Cerebellar cortex (tissue), 1 donor: ENCODE measurements at places on chromosomes 11 and 22.

GRCh38 chr11:81658722-81659121 is 1074.9 kb downstream of the FAM181B start:
- no peak for DNase-seq

GRCh38 chr11:18321578-18321968 is 367 bp downstream of the HPS5 start:
- no peak for DNase-seq

DNA sequence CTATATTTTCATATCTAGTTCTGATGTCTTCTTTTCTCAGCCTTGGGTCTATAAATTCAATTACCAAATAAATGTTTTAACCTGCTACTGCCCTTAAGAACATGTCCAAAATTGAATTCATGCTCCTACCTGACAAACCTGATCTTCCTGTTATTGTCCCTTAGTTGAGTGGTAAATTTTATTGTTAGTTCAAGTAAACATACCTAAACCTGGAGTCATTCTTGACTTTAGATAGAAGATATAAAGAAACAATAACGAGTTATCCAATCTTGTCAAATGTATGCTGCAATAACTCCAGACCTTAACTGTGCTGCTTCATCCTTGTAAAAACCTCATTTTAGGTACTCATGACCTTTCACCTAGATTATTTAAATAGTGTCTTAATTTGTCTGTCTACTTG is 34.6 kb upstream of the SC5D start:
- no peak for DNase-seq

DNA sequence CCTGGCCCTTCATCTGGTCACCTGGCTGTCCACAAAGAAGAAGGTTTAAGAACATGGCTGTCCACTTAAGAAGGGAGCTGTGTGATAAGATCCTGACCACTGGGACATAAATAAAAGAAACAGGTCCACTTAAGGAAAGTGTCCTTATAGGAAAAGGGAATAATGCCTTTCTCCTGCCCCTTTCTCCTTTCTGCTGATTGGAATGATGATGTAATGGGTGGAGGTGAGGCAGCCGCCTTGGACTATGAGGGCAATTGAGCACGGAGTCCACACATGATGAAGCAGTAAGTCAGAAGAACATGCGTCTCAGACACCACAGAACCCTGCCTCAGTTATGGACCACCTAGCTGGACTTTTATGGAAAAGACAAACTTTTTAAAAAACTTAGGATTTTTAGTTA is 401.1 kb downstream of the SHANK2 start:
- no peak for DNase-seq

DNA sequence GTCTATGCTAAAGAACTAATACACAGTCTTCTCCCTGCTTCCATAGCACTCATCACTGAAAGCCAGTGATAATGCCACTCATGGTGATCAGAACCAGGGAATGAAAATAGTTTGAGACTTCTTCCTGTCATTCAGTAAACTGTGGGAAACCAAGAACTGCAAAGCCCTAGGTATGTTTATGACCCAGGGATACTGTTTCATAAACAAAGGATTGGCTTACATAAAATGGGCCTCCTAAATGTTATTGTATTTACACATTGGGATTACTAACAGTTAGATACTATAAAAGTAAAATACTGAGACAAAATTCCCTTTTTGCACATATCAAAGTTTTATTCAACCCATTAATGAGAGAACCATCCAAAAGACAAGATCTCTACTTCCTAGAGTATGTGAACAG is 21.3 kb upstream of the CWF19L2 start:
- DNase-seq = no peak

- no peak for DNase-seq
These were observed 55.2 kb downstream of the NECTIN1 start for GRCh38 chr11:119673759-119674336.

- DNase-seq = no peak
These were observed 6.2 kb upstream of the FBLN1 start for GRCh38 chr22:45496451-45496941.

DNA sequence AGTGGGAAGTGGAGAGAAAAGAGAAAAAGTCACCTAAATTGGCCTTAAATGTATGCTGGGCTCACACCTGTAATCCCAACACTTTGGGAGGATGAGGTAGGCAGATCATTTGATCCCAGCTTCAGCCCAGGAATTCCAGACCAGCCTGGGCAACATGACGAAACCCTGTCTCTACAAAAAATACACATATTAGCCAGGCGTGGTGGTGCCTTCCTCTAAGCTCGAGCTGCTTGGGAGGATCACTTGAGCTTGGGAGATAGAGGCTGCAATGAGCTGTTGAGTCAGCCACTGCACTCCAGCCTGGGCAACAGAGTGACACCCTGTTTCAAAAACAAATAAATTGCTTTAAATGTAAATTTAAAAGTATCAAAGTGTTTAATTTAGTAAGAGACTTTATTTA is 3.9 kb downstream of the CBL start:
- DNase-seq = no peak

DNA sequence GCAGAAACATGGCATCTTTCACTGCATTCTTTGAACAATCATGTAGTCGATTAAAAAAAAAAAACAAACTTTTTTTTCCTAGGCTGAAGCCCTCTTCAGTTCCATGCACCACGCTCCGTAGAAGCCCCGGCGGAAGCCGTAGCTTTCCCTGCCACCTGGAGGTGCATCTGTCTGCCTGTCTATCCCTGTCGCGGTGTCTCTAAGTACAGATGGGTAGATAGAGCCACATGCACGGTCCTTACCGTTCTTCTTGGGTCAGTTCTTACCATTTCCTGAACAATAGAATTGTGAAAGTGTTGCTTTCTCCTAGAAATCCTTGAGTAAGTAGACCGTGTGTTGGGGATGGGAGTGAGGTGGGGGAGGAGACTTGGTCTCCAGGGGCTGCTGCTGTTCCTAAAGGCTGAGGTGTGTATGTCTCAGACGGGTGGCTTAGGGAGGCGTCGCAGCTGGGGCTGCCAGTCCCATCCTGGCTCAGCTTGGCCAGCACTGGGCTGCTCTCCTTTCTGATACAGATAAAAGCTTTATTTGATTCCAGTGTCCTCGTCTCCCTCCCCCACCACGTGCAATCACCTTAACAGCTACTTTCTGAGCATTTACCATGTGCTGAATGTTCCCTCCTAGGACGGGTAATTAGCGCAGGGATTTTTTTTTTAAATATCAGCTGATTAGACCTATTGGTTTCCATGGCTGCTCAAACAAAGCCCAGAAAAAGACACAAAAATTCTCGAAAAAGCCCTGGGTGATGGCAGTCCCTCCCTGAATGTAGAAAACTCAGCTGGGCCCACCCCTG is 46.8 kb downstream of the MACROD1 start:
- no peak for DNase-seq

GRCh38 chr11:61429346-61429690 is 457 bp downstream of the CPSF7 start:
- DNase-seq = peak; percentile 44

DNA sequence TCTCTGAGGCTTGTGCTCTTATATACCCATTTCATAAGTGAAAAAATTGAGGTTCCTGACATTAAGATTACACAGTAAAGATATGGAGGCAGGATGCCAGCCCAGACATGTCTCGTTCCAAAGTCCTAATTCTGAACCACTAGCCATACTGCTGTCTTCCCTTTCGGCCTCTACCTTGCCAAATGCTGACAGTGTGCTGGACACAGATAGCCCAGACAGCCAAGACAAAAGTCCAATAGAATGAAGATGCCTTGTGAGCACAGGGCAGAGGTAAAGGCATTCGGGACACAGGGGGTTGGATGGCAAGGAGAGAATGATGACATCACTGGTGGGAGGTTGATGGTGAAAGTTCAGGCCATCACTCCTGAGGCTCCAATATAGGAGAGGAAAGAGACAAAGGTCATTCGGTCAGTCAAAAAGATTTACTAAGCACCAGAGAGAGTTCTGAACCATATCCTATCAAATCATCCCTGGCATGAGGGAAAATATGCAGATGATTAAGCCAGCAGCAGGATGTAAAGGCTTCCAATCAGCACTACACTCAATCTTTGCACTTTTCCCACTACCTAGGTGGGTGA is 174.0 kb upstream of the MTMR2 start:
- peak; percentile 31 for DNase-seq

DNA sequence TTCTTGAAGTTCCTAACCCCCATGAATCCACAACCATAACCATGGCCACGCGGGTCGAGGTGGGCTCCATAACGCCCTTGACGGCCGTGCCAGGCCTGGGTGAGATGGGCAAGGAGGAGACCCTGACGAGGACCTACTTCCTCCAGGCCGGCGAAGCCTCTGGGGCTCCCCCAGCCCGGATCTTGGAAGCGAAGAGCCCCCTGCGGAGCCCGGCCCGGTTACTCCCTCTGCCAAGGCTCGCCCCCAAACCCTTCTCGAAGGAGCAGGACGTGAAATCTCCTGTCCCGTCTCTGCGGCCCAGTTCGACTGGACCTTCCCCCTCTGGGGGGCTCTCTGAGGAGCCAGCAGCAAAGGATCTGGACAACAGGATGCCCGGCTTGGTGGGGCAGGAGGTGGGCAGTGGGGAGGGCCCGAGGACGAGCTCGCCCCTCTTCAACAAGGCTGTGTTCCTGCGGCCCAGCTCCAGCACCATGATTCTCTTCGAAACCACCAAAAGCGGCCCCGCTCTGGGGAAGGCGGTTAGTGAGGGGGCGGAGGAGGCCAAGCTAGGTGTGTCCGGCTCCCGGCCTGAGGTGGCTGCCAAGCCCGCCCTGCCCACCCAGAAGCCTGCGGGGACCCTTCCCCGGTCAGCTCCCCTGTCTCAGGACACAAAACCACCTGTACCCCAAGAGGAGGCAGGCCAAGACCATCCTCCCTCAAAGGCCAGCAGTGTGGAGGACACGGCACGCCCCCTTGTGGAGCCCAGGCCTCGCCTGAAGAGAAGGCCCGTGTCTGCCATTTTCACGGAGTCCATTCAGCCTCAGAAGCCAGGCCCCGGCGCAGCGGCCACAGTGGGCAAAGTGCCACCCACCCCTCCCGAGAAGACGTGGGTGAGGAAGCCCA is 75.7 kb downstream of the KIAA1671 start:
- peak; percentile 22 for DNase-seq

GRCh38 chr11:8285228-8285627 is 21.6 kb upstream of the LMO1 start:
- no peak for DNase-seq

GRCh38 chr11:118752654-118753053 is 38.3 kb downstream of the DDX6 start:
- DNase-seq = no peak

DNA sequence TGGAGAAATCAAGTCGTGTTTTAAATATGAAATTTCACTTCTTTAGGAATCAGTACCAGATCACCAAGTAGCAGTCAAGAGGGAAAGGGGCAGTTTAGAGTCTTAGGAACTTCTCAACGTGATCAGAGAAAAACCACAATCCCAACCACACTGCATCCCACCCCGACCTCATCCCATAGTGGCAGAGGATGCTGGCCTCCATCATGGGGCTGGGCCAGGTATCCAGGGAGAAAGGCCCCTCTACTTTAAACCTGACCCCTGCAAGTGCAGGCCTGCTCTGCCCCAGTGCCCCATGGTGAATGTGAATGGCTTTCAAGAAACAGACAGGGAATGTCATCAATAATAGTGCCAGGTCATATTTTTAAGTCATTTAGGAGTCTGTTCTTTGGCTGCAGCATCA is 12.1 kb downstream of the CHST1 start:
- no peak for DNase-seq

GRCh38 chr11:11740836-11741235 is 100.9 kb upstream of the USP47 start:
- DNase-seq = no peak

- no peak for DNase-seq
These were observed 319.3 kb downstream of the DCDC1 start for GRCh38 chr11:31050061-31050765.
